ENCODE measurements at places on chromosomes 7 and 10. TPM values are rescaled to one million over a fixed set of nuclear protein-coding genes. Genes with fewer than 3 reads are reported as not detected.
A peak's percentile ranks its signal among the peaks of the same experiment; 100 is the strongest.

SH2D4B gene
- 0.53 TPM for total RNA-seq

KNDC1 gene
- 23.3 TPM for total RNA-seq

NOBOX gene
- not detected for total RNA-seq

MKX gene
- total RNA-seq = 11.3 TPM

LRRD1 gene
- total RNA-seq = not detected

ADAM8 gene
- total RNA-seq = 4.4 TPM

PRR15 gene
- total RNA-seq = 8.0 TPM

CCT6A gene
- 91.9 TPM for total RNA-seq

HHEX gene
- 3.4 TPM for total RNA-seq

SLC26A5 gene
- not detected for total RNA-seq

CRHR2 gene
- 0.96 TPM for total RNA-seq

- DNase-seq = no peak
These were observed 10.4 kb downstream of the WASL start for GRCh38 chr7:123738356-123738755.

- DNase-seq = no peak
These were observed 1130.0 kb downstream of the DNAJB9 start for GRCh38 chr7:109699661-109700060.

DNA sequence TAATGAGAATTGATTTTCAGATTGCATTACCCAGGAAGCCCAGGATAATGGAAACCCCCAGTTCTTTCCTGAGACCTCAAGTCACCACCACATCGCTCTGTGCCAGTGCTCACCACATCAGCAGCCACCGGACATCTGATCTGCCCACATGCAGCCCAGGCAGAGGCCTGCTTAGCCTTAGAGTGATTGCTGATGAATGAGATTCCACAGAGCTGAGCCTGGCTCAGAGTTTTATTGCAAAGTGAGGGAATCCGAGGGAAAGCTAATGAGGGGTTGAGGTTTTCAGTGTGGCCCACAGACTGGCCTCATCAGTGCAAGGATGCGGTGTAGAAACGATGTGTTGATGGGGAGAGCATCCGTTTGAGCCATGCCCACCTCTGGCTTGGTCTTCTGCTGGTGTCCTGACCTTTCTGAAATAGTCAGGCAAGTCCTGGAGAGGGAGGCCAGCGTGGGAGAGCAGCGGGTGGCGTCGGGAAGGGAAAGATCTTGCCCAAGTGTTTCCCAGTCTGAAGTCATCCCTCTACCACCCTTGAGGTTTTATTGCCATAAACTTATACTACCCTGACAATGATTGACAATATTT is 120.3 kb downstream of the ITIH5 start:
- no peak for DNase-seq

DNA sequence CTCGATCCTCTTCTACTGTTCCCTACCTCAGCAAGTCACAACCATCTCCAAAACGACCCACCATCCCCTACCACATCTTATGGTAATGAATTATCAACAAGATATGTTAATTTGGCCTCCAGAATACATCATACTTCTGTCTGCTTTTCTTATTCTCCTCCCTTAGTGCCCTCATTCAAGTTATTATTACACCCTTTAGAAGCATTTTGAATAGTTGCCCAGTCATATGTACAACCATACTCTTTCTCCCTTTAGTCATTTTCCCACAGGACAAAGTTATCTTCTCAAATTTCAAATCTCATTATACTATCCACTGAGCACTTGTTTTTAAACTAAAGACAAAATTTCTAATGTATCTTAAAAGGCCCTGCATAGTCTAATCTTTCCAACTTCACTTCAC is 71.0 kb downstream of the GNAT3 start:
- DNase-seq = no peak

DNA sequence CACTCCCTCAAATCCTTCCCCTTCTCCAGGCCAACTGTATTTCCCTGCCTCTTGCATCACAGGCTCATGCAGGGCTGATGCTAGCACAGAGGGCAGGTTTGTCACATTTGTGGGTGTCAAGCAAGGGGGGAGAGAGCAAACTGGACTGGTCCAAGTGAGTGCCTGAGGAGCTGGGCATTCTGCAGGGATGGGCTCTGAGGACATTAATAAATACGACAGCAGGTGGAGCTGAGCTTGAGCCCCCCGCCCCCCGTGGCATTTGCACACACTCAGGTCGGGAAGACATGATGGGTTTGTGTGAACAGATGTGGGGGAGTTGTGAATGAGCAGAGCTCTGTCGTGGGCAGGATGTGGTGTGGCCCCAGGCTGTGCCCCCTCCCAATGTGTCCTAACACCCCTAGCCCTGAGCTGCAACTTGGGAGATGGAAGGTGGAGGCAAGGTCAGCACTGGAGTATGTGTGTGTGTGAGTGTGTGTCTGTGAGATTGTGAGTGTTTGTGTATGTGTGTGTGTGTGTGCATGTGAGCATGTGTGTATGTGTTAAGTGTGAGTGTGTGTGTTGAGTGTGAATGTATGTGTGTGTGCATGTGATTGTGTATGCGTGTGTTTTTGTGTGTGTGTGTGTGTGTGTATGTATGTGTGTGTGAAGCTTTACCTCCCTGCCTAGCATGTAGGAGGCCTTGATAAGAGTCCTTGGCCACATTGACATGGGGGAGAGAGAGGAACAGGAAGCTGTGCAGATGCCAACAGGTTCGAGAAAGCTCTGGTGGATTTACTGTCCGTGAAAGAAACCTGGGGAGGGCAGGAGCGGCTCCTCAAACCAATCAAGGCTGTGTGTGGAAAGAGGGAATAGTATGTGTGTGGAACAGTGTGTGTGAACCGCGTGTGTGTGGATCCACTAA is 9.1 kb downstream of the RASSF4 start:
- peak; percentile 16 for DNase-seq

DNA sequence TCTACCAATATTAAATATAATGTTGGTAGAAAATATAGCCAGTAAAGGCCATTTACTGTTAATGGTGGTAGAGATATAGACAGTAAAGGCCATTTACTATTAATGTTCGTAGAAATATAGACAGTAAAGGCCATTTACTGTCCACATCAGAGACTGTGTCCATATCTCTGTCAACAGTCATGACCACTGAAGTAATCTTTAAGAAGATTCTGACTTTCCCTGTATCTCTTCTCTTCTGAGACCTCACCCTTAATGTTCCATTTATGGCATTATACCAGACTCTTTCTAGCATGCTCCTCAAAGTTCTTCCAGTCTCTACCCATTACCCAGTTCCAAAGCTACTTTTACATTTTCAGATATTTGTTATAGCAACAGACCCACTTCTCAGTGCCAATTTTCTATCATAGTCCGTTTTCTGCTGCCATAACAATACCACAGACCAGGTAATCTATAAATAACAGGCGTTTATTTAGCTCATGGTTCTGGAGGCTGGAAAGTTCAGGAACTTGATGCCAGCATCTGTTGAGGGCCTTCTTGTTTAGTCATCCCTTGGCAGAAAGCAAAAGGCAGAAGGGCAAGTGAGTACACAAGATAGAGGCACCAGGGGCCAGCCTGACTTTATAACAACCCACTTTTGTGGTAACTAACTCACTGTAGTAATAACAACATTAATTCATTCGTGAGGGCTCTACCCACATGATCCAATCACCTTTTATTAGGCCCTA is 7.9 kb upstream of the NUDCD3 start:
- no peak for DNase-seq

DNA sequence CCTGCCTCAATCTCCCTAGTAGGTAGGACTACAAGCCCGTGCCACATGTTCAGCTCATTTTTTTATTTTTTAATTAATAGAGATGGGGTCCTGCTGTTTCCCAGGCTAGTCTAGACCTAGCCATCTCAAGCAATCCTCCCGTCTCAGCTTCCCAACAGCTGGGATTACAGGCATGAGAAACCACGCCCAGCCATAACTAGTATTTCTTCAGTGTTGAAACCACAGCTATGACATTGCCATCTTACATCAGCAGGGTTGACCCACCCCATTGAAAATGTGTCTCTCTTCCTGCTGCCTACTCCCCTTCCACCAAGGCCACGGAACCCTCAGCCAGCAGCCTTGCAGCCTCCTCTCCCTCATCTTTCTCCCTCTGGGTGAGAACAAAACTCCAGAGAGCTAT is 62.1 kb upstream of the ZNF746 start:
- DNase-seq = no peak

DNA sequence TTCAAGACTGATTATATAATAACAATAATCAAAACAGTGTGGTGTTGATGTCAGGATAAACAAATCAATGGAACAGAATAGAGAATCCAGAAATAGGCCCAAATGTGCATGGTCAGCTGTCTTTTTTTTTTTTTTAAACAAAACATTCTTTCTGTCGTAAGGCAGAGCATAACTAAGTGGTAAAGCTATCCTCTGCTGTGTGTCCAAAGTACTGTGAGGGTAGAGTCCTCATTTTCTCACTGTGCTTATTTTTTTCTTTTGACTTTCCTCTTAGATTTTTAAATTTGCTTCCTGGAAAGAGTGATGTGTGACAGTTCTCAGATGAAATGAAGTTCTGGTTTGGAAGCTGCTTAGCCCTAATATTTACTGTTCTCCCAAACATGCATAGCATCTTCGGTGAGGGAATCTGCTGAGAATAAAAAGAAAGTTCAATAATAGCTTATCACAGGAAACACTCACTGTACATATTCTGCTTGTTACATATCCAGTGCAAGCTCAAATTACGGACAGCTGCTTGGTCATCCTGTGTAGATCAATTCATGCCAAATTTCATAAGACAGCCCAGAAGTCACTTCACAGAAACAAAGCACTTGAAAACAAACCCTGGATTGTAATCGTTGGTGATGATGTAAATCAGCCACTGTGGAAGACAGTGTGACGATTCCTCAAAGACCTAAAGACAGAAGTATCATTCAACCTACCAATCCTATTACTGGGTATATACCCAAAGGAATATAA is 423.9 kb downstream of the NEBL start:
- no peak for DNase-seq

DNA sequence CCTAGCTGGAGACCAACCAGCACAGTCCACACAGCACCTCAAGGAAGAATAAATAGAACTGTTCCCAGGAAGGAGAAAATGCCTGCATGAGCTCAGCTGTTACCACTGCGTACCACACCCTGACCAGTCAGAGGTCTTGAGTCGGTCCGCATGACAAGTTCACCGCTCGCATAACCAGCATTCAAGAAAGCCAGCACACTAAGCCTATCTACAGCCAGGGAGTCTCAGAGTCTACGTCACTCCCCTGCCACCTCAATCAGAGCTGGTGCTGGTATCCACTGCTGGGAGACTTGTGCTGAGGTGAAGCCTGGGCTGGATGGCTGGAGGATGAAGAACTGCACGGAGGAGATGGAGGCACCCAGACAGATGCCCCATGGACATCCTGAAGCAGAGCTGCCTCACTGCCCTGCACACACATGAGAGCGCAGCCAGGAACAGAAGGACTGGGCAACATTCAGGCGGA is 19.6 kb downstream of the AKR1C1 start:
- no peak for DNase-seq

DNA sequence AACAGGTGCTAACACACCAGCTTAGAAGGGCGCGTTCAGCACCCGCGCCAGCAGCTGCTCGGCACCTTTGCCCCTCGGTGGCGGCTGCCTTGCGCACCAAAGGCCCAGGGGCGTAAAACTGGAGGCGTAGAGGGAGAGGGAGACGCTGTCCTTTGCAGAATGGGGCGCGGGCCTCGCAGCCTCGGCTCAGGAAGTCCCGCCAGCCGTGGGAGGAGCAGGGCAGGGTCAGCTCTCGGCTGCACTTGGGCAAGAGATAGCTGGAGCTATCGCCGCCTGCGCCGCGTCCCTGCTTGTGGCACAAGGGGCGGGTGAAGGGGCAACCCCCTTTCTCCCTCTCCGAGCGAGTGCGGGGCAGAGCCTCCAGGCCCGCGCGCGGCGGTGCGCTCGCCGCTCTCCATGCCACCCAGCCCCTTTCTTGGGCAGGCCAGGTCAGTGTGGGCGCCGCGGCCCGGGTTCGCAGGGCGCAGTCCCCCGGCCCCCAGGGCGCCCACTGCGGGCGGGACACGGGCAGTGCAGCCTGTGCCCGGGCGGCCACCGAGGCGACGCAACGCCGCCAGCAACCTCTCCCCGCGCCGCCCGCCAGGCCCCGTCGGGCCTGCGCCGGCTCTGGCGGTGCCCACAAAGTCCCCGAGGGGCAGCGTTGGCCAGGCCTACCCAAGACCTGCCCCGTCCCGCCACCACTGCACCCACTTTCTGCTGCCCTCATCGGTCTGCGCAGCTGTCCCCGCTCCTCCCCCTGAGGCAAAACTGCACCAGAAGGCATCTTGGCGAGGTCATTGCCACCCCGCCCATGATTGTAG is 4.1 kb downstream of the NEUROD6 start:
- no peak for DNase-seq

- no peak for DNase-seq
These were observed 31.8 kb downstream of the TES start for GRCh38 chr7:116242178-116242577.

GRCh38 chr10:25683344-25683743 is 250.7 kb upstream of the MYO3A start:
- DNase-seq = no peak

GRCh38 chr7:100546129-100546925 is 7.3 kb downstream of the AGFG2 start:
- DNase-seq = no peak

GRCh38 chr10:112706577-112706976 is 243.5 kb upstream of the TCF7L2 start:
- no peak for DNase-seq

- DNase-seq = no peak
These were observed 11.0 kb upstream of the AHCYL2 start for GRCh38 chr7:129213828-129214227.

DNA sequence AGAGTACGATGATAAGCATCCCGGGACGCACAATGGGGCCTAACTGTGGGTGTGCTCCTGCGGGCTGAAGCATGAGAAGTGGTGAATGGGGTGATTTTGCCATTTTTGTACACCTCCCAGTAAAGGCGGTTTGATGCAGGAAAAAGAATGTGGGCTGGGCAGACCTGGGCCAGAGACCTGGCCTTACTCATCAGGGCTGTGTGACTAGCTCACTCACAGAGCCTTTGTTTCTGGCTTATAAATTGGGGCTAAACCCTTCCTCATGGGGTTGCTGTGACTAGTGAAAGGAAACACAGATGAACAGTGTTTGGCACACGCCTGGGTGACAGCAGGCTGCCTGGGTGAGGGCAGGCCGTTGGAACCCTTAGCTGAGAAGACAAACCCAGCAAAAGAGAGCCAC is 18.0 kb downstream of the RRP12 start:
- DNase-seq = no peak

- no peak for DNase-seq
These were observed 5.7 kb upstream of the FAM241B start for GRCh38 chr10:69624245-69624786.

DNA sequence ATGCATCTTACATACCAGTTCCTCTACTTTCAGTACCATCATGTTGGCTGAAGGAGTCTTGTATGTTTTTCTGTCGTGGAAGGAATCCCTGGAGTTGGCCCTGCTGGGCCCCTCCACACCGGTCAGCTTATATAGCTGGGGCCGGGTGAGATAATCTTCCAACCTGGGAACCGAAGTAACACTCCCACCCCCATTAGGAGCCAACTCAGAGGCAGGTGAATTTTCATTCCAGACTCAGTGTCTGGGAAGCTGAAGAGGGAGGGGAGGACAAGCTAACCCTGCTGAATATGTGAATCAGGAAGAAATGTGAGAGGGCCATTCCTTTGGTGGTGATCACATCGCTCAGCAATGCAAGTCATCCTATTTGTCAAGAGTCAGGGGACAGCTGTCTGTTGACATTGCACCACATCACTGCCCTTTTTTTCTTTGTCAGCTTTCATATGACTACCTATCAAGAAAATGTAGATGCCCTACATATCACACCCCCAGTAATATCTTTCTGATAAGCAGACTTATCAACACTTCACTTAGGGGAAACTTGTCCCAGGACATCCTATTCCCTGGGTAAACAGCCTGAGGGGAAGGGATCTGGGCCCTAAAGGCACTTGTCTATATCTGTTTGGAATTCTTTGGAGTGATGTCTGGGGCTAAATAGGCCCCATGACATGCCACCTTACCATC is at the start of gene ANKRD1:
Gene ANKRD1, minus strand, starts transcription at position 102 of the 681 bp plus-strand sequence. Its CDS starts 60 bp downstream, at position 42.
- DNase-seq = no peak

Data from ovary (tissue), 10 donors.